ENCODE measurements at places on chromosomes 16 and 17. TPM values are rescaled to one million over a fixed set of nuclear protein-coding genes. Genes with fewer than 3 reads are reported as not detected.

The SBK1 gene
- 0.51 TPM for total RNA-seq

- no peak for DNase-seq
Observed at GRCh38 chr16:83929811-83930555, 23.1 kb upstream of the OSGIN1 start.

DNA sequence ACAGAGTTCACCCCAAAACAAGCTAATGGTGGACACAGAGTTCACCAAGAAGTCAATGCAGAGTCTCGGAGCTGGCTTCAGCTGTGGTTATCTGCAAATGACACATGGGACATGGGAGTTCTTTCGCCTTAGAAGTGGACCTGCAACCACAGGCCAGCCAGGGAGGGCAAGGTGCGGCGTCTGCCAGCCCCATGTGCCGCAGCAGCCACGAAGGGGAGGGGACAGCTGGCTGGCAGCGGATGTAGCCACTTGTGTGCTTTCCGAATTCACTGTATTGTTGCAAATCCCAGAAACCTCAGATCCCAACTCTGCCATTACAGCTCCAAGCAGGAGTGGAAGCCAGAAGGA is 24.8 kb downstream of the LMF1 start:
- DNase-seq: no peak

- no peak for DNase-seq
Observed at GRCh38 chr16:79098907-79099306, 501.6 kb downstream of the MAF start.

DNA sequence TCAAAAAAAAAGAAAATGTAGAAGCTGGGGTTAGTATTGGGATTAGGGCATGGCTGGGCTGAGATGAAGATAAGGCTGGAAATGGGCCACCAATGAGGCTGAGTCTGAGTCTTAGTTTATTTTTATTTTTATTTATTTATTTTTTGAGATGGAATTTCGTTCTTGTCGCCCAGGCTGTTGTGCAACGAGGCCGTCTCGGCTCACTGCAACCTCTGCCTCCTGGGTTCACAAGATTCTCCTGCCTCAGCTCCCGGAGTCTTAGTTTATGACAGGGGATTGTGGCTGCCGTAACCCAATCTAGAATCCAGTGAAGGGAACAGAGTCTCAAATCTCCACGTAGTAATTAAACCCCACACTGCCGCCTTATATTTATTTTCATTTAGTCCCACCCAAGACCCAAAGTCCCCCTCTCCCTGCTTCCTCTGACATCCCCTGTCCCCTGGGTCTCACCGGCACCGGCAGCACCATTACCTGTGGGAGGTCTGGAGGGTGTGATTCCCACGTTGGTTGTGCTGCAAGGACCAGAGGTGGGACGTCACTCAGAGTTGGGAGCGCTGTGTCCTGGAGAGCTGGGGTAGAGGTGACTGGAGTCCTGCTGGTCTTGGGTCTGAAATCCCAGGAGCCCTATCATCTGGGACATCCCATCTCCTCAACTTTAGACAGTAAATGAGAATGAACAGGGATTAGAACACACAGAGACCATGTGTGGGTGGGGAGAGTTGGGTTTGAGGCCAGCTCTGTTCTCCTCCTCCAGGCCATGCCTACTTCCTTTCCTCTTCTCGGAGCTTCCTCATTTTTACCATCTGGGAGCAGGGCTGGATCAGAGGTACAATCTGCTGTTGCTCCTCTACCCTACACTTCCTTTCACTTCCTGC is at the start of gene CLEC10A:
TSS of gene CLEC10A (minus strand) at position 671 of the 875 bp plus-strand sequence. CDS start 1,439 bp downstream, outside the sequence.
- DNase-seq: no peak

- DNase-seq: no peak
Observed at GRCh38 chr17:45395569-45396415, 36.9 kb downstream of the ARHGAP27 start.
